ENCODE measurements at places on chromosomes 3 and 15. TPM values are rescaled to one million over a fixed set of nuclear protein-coding genes. Genes with fewer than 3 reads are reported as not detected.

HYKK gene
- total RNA-seq: 0.49 TPM

STRC gene
- total RNA-seq: 0.25 TPM

CNTN4 gene
- 70.6 TPM for total RNA-seq

CMTM8 gene
- 0.49 TPM for total RNA-seq

CISH gene
- 0.74 TPM for total RNA-seq

GOLGA8S gene
- under 0.01 TPM for total RNA-seq

LOXL1 gene
- 3.0 TPM for total RNA-seq

KLHL24 gene
- total RNA-seq: 156 TPM

MESD gene
- 10.3 TPM for total RNA-seq

CSPG4 gene
- 6.6 TPM for total RNA-seq

LTF gene
- 3.0 TPM for total RNA-seq

C3orf33 gene
- total RNA-seq: 10.1 TPM

CATSPER2 gene
- total RNA-seq: 4.2 TPM

FAM81A gene
- 51.1 TPM for total RNA-seq

SPTBN5 gene
- 0.25 TPM for total RNA-seq

ALDH1L1 gene
- 3.4 TPM for total RNA-seq

MLF1 gene
- total RNA-seq: 18.7 TPM

OR5H1 gene
- total RNA-seq: not detected

KLHL40 gene
- total RNA-seq: not detected

CPLX3 gene
- 0.49 TPM for total RNA-seq

PPM1L gene
- 78.4 TPM for total RNA-seq

GCHFR gene
- 4.7 TPM for total RNA-seq

DAZL gene
- total RNA-seq: not detected

CIB2 gene
- total RNA-seq: 23.6 TPM

GCSAM gene
- total RNA-seq: not detected

PLA2G4E gene
- total RNA-seq: not detected

ITIH4 gene
- 2.2 TPM for total RNA-seq

GRK7 gene
- 0.25 TPM for total RNA-seq

GNAT1 gene
- total RNA-seq: not detected

ARHGAP11A gene
- 11.6 TPM for total RNA-seq

LSG1 gene
- 26.1 TPM for total RNA-seq

CD80 gene
- 0.49 TPM for total RNA-seq

PDZRN3 gene
- total RNA-seq: 28.0 TPM

All from temporal lobe (tissue), 4 donors.